ENCODE measurements at places on chromosomes 12 and 14.

DNA sequence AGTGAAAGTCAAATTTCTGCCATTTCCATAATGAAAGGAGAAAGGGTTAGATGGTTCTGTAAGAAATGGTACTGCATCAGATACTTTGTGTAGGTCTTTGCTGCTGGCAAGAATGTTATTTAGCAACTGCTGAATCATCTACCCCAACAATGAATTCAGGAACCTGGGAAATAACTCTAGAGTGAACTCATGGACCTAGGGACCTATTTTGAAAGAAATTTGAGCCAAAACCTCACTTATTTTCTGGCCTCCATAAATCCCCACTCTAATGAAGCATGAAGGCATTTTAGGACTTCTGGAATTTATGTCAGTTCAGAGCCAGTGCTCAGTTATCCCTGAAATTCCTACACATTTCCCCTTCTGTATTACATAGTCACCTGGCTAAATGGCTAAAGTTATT, 50.9 kb upstream of the CPNE8 start:
- no peak for DNase-seq

DNA sequence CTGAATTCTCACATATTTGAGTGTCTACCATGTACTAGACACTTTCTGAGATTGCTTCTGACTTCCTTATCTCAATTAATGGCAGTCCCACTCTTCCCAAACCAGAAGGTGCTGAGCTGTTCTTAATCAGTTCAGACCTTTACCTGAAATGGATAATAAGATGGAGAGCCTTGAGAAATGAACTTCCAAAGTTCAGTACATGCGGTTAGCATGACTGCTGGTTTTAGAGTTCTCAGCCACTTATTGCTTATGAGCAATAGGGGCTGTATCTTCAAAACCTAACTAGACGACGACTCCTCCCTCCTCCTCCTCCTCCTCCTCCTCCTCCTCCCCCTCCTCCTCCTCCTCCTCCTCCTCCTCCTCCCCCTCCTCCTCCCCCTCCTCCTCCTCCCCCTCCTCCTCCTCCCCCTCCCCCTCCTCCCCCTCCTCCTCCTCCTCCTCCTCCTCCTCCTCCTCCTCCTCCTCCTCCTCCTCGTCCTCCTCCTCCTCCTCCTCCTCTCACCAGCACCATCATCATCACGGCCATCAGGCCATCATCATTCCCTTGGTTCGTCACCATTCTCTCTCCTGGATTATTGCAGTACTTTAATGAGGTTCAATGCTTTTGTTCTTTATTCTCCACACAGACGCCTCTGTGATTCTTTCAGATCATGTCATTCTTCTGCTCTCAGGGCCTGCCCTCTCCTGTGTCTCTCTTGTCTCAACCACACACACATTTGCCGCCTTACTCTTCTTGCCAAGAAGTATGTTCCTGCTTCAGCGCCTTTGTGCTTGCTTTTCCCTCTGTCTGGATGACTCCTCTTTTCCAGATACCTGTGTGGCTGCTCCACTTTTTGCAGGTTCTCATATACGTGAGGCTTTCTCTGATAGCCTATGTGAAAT, 2.7 kb downstream of the PCNX1 start:
- no peak for DNase-seq

- DNase-seq: no peak
These were observed 776 bp downstream of the BMP4 start for GRCh38 chr14:53955671-53956426.

DNA sequence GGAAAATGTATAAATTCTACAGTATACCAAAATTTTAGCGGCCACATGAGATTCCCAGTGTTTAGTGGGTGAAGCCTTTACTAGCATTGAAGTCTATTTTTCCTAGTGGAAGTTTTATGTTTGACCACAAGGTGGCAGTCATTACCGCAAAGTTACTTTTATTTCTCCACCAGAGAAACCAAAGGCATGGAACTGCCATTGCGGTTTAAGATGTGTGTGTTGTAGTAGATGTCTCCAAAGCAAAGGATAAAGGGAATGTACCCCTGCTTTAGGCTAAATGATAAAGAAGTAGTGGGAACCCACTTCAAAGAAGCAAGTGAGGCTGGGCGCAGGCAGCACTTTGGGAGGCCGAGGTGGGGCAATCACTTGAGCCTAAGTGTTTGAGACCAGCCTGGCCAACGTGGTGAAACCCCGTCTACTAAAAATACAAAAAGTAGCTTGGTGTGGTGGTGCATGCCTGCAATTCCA, 140.5 kb downstream of the PRKCH start:
- DNase-seq: no peak

GRCh38 chr12:10667581-10667980, 6.3 kb downstream of the STYK1 start:
- no peak for DNase-seq

- no peak for DNase-seq
These were observed 414.5 kb downstream of the PCNX1 start for GRCh38 chr14:71321574-71322315.

- no peak for DNase-seq
These were observed 52.7 kb downstream of the FBXO34 start for GRCh38 chr14:55323910-55324309.

DNA sequence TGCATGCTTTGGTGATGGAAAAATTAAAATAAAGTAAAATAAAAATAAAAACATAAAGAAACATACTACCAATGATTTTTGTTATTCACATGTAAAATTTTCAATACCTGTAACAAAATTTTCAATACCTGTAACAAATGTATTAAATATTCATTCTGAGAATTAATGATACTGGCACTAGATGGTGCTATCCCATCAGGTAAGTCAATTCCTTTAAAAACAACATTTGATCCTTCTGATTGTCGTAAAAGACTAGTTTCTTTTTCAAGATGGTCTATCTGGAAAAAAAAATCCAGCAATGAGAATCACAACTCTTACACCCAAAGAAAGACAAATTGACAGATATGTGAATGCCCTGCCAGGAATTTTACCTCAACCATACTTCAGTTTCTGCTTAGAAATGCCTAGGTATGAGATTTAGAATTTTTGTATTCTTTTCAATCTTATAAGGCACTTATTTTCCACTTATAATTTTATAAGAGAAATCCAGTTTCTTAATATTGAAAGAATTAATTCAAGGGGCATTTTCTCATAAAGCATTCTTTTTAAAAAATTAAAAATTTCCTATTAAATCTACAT, 30.7 kb downstream of the CEP290 start:
- DNase-seq: no peak

DNA sequence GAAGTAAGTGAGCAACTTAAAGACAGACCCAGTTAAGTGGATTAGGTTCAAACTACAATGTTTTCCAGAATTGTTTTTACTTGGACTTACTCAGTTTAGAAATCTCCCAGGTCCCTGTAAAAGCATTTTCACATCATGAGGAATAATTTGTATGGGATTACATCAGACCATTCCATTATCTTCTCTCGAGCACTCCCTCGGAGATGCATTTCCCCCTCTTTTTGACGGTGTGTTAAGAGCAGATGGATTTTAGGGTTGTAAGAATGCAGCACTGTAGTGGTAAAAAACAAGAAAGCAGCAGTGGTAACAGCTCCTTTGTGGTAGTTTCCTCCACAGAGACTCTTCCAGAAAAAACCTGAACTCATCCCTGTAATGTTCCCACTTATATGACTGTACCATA, 488.4 kb downstream of the BCAT1 start:
- DNase-seq: no peak

DNA sequence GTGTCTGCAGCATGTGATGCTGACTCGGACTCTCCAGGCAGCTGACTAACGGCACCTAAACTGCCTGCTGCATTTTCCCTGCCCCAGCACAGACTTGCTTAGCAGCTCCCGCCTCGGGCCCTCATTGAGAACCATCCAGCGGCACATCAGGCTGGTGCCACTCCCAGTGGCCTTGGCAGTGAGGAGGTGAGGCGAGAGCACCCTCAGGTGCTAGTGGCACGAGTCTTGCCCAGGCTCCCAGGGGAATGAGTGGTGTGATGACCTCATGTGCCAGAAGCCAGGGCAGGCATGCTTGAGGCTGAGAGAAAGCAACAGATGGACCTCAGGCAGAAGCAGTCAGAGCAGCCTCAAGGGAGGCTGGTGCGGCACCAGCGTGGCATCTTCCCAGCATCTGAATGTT, 60.2 kb downstream of the PRKCH start:
- no peak for DNase-seq

GRCh38 chr14:36619131-36619530, 36.7 kb upstream of the NKX2-8 start:
- no peak for DNase-seq

DNA sequence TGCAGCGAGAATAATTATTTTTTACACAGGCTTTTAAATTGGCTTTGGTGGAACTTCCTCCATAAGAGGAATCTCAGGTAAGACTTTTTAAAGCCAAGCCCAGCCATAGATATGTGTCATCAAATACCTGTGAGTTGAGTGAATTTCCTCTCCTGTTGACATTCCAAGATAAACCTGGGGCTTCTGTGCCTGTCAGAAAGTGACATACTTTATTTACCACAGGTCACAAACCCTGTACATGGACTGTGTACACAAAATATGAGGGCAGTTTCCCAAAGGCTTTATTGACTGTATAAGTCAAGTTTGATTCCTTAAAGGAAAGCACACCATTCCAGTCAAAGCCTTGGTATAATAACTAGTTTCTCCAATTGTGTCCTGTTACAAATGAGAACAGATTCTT, 25.9 kb upstream of the SRSF5 start:
- DNase-seq: no peak

GRCh38 chr12:124195567-124195942, 99.3 kb upstream of the RFLNA start:
- no peak for DNase-seq

DNA sequence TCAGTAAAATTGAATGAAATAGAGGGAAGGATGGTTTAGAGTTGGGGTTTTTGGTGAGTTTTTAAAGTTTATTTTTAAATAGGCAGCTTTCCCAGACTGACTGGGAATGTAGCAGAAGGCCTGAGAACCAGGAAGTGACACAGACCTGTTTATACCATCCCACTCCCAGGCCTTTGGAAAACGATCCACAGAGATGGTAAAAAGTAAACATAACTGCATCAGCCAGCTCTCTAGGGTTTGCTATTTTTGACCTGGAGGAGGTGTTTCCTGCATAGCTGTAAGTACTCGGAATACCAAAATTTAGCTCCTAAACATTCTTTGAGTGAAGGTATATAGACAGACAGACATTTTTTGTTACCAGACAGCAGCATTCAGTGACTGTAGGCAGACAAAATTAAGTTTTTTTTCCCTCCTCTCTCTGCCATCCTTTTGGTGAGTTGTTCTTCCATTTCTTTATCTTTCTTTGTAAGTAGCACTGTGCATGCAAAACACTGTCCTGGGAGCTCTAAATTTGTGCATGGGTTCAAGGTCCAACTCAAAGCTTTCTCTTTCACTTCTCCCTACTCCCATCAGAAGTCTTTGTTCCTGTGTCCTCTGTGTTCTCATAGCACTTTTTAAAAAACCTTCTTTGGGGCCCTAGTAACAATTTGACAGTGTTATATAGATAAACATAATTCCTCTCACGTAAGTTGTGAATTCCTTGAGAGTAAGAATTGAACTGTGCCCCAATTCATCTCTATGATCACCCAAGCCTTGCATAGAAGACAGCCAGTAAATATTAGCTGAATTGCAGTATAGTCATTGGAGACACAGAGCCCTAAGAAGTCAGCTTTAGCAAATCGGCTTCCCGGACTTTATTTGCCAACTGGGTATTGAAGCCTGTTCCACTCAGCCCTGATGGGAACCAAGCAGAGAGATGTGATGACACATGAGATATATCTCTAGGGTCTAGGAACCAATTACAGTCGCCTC, 37.4 kb downstream of the SUSD6 start:
- DNase-seq: no peak

GRCh38 chr12:108140501-108140900, 11.4 kb downstream of the WSCD2 start:
- no peak for DNase-seq
